ENCODE measurements at places on chromosomes 7 and 10.
A peak's percentile ranks its signal among the peaks of the same experiment; 100 is the strongest.

DNA sequence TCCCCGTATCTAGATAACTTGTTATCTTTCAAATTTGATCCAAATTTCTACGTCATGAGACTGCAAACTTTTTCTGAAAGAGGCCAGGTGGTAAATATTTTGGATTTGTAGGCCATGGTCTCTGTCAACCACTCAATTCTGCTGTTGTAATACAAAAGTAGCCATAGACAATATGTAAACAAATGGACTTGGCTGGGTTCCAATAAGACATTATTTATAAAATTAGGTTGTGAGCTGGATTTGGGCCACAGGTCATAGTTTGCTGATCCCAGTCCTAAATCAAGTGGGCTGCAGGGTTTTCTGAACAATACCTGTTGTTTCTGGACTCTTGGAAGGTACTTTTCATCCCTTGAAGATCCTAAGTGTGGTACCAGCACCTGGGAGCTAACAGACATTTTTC, 1178.0 kb downstream of the SORCS1 start:
- DNase-seq = no peak

- peak; percentile 38 for DNase-seq
Measured at GRCh38 chr7:149799397-149800168, 26.2 kb upstream of the ZNF467 start.

DNA sequence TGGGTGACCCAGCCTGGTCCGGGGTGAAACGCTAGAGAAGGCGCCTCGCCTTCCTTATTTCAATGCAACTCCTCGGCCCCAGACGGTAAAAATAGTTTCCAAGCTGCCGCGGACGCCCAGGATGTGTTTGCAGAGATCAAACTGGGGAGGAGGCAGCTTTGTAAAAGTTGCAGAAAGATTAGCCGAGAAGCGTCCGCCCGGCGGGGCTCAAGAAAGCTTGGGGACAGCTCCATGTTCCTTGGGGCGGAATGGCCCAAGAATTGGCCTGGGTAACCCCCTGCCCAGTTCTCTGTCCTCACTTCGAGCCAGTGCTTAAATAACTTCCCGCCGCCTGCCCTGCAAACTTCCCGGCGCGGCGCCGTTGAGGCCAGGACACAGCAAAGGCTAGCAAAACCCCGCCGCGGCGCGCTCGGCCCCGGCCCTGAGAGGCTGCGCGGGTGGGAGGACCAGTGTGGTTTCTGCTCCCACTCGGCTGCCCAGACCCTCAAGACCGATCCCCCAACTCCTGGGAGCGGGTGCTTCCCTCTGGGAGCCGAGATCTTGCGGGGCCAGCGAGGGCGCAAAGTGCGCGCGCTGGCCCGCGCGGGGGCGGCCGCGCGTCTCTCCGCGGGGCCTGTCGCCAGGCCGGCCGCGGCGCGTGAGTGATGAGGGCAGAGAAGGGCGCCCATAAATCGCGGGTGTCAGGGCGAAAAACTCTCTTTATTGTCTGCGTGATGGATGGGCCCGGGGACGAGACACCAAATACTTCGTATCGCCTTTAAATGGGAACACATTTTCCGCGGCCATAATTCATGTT, 6.3 kb upstream of the ZNF503 start:
- no peak for DNase-seq

DNA sequence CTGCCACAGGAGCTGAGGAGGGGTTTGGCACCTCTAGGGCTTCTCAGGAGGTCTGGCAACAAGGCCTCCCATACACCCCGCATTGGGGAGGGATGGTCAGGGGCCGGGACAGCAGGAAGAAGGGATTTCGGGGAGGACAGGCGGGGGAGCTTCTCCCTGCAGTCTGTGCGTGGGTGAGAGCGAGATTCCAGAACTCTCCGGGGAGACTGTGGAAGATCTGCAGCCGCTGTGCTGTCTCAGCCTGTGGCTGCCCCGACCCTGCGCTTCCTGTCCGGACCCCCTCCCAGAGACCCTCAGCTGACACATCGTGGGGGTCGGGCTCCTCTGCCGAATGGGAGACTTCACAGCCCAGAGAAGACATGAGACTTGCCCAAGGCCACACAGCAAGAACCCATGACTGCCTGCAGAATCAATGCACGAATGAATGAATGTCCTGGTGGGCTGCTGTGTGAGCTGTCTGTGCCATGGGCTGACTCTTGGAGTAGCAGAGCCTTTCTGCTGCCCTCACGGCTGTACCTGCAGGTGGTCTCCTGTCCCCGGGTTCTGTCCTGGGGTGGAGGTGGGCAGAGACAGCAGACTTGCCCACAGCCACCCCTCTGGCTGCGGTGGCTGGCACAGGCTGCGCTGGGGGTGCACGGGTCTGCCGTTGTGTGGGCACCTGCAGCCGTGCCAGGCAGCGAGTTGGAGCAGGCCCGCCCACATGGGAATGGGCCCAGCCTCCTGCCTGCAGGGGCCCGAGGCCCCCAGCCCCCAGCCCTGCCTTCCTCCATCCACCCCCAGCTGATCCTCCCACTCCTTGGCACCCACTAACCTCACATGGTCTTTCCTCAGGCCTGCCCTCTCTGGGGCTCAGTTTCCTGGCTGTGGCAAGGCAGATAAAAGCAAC, 16.3 kb upstream of the LFNG start:
- DNase-seq = no peak

- no peak for DNase-seq
Measured at GRCh38 chr10:119735451-119735850, 9.6 kb downstream of the INPP5F start.

- DNase-seq = no peak
Measured at GRCh38 chr10:77383861-77384553, 253.6 kb downstream of the KCNMA1 start.

- no peak for DNase-seq
Measured at GRCh38 chr7:106425017-106425719, 140.4 kb upstream of the NAMPT start.

DNA sequence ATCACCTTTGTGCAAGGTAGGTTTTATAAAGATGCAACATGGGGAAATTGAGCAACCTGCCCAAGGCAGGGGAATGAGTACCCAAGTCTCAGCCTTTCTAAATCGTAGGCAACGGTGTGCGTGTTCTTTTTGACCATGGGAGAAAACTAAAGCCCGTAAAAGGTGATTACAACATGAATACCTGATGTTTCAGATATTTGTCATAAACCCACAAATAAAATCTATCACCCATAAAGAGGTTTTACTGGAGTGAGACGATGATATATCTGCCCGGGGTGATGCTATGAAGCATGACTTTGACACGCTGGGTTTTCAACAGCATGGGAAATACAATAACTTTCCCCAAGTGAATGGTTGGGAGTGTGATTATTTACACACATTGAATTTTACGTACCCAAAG, 406.3 kb upstream of the KLF6 start:
- DNase-seq = no peak

DNA sequence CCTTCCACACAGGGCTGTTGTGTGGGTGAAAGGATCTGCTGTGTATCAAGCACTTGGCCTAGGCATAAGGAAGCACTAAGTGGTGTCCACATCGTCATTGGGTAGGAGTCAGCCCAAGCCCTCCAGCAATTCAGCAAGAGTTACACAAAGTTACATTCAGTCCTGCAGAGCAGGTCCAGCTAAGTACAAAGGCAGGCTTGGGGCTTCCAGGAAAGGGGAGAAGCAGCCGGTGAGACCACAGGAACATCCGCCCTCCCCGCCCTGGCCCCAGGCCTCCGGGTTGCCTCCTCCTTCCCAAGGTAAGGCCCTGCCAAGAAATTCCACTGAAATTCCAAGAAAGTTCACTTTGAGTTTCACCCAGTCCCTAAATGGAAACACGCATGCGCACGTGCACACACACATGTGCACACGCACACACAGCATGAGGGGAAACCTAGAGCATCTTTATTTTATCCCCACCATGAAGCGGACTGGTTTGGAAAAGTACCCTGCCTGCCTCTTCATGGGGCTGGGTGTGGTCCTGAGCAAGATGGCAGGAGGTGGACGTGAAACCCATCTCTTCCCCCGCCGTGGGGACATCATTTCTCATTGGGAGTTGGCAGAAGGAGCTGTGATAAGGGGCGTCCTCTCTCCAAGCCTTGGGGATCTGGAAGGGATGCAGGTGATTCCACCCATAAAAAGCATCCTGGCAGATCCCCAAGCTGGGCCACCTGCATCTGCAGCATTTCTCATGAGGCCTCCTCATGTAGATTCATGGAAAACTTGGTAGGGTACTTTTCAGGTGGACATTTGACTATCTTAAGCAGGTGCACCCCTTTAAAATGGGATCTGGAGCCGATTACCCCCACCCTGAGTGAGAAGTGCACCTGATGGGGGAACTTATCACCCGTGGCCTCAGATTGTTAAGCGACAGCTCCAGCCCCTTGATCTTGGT, 69.1 kb upstream of the NANOS1 start:
- DNase-seq = no peak

GRCh38 chr10:70903262-70903921, 15.0 kb upstream of the PCBD1 start:
- DNase-seq = no peak

DNA sequence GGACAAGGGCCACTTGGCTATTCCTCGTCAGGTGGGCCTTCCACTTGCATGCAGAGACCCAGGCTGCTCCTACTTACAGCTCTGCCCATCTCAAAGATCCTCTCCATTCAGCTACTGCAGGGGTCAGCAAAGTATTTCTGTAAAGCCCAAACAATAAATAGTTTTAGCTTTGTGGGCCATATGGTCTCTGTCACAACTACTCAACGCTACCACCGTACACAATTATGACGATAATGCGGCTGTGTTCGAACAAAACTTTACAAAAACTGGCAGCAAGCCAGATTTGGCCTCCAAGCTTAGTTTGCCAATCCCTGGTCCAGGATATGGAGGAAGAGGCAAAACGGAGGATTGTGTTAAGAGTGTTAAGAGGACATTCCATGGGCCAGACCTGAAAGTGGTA, 12.8 kb downstream of the RAB11FIP2 start:
- DNase-seq = no peak

DNA sequence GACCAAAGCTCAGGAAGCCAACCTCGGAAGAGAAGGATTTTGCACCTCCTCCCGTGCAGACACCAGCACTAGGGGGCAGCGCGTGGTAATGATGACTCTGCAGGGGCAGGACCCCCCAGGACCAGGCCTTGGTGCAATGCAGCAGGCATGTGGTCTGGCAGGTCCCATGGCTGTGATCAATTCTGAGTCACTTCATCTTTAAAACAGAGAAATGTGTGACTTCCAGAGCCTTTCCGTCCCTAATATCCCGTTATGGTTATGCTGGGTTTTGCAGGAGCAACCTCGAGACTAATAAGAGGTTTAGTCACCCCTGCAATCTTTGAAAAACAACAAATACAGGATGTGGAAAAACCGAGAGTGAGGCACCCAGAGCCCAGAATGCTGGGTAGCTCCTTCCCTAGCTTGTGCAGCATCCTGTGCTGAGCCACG, 30.2 kb upstream of the GJD4 start:
- no peak for DNase-seq

- DNase-seq = no peak
Measured at GRCh38 chr10:74011770-74012169, 13.9 kb downstream of the VCL start.

GRCh38 chr10:121058082-121058481, 206.9 kb downstream of the WDR11 start:
- DNase-seq = no peak

DNA sequence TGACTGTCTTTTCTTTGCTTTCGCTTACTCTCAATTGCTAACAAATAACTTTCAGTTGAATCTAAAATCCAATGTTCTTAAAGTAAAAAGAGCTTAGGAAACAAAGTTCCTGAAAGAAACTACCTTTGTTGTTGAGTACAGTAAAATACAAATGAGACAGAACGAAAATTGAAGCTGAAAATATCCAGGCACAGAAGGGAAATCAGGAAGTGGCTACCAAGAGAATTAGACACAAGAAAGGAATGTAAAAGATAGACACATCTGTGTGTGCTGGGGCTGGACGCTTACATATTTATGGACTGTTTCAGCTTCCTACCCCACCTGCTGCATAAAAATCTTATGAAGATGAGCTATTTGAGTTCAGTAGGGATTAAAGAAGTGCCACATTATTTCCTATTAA, 161.7 kb upstream of the PLXDC2 start:
- DNase-seq = no peak
